Stimulated activated CD4-positive, alpha-beta T cell treated with anti-CD3 and anti-CD28 coated beads, Interleukin-1b, Interleukin-23, amount 100 ng/mL, for 1 hour (primary cell): ENCODE measurements at places on chromosomes 2 and 18.

DNA sequence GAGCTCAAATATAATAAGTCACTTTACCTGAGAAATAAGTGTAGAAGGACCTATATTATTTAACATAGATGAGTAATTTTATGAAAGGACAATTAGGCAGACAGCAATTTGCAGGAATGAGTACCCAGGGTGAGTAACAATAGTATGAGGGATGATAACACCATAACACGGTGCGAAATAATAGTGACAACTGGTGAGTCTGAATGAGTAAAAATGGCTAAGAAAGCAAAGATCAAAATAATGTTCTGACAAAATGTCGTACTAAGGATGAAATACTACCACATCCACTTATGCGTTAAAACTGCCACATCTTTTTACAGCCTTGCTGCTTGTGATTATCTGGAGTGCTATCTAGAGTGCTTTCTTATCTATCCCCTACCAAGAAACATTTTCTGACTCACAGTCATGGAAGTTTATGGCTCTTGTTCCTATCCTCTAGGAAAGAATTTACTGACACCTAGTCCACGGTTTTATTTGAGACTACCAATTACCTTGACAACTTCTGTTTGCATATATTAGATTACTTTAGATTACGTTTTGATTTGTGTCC is 929.7 kb downstream of the LRP1B start:
- no peak for DNase-seq

DNA sequence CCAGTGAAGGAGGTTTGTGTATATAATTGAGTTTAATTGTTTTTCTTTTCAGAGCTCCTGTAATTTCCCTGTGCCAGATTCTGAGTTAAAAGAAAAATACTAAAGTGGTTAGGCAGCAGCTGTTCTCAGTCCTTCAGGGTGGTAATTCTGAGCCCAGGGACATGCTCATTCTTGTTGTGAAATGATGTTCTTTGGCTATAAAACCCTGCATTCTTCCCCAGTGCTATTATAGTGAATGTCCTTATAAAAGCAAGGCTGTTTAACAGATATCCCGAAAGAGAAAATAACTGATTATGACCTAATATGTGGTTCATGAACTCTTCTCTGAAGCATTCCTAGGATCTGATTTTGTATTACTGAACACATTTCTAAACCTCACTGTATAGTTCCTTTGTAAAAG is 34.0 kb downstream of the ADAM23 start:
- DNase-seq, result no peak

- no peak for DNase-seq
Observed at GRCh38 chr2:595831-596592, 81.2 kb downstream of the TMEM18 start.

- DNase-seq, result no peak
Observed at GRCh38 chr2:138356178-138356577, 145.4 kb upstream of the SPOPL start.

- DNase-seq, result no peak
Observed at GRCh38 chr2:184308706-184309105, 289.6 kb upstream of the ZNF804A start.

- DNase-seq, result no peak
Observed at GRCh38 chr2:17793296-17793695, 23.0 kb upstream of the MSGN1 start.

- DNase-seq, result no peak
Observed at GRCh38 chr2:109126501-109126860, 2.5 kb upstream of the SH3RF3 start.

DNA sequence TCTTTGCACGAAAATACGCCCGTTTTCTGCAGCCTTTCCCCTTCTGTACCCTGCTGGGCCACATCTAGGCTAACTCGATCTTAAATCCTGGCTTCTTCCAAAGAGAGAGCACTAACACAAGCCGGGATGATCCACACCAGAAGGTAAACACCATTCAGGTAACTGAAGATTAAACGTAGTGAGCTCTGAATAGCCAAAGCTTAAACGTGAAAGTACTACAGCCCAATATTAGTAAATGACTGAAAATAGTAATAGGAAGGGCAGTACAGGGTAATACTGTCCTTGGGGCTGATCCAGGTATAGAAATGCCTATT is 422 bp upstream of the MRPL53 start:
- DNase-seq, result no peak

DNA sequence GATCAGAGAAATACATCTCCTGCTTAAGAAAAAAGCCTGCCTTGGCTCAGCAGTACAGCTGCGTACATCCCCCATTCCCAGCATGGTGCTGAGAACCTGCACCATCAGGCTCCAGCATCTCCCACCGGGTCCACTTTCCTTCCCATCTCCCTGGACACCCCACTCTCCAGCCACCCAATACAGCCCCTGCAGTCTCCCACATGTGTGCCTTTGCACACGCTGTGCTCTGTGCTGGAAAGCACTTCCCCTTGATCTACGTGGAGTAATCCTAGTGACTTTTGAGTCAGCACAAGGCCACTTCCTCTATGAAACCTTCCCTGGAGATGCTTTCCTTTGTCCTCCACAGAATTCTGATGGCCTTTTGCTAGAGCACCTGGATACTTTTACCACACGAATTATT is 17.0 kb downstream of the STAT1 start:
- DNase-seq, result no peak

DNA sequence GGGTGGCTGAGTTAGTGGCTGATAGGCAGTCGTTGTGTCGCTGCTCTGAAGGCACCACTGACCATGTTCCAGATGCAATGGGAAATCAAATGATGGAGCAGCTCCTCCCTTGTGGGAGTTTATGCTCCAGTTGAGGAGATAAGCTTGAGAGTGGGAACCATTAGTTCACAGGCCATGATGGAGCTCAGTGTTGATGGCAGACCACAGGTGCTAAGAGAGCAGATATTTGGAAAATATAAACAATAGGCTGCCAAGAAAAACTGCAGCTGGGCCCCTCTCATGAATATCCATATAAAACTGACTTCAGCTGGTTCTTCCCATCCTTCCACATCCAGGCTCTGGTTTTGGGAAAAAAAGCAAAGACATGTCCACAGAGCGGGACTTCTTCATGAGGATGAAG is 63.1 kb downstream of the EPAS1 start:
- no peak for DNase-seq

DNA sequence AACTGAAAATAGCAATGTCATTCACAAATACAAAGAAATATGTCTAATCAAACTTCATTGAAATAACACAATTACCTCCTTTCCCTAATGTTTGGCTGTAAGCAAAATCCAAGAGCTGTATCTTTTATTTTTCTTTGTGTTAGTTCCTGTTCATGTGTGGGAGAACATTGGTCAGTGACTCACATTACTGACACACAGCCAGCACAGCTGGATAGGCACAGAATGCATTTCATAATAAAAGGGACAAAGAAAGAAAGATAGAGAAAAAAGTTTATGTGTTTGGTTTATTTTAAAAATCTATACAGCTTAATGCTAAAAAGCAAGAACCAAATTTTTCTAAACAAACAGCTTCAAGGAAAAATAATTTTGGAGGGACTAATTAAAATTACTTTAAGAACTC is 185.6 kb upstream of the COL3A1 start:
- DNase-seq, result no peak

- DNase-seq, result no peak
Observed at GRCh38 chr2:225797394-225797793, 397.9 kb downstream of the NYAP2 start.

- DNase-seq, result no peak
Observed at GRCh38 chr2:232339121-232340081, 39.1 kb upstream of the ALPP start.

- no peak for DNase-seq
Observed at GRCh38 chr2:233233618-233234230, 17.7 kb upstream of the ATG16L1 start.

DNA sequence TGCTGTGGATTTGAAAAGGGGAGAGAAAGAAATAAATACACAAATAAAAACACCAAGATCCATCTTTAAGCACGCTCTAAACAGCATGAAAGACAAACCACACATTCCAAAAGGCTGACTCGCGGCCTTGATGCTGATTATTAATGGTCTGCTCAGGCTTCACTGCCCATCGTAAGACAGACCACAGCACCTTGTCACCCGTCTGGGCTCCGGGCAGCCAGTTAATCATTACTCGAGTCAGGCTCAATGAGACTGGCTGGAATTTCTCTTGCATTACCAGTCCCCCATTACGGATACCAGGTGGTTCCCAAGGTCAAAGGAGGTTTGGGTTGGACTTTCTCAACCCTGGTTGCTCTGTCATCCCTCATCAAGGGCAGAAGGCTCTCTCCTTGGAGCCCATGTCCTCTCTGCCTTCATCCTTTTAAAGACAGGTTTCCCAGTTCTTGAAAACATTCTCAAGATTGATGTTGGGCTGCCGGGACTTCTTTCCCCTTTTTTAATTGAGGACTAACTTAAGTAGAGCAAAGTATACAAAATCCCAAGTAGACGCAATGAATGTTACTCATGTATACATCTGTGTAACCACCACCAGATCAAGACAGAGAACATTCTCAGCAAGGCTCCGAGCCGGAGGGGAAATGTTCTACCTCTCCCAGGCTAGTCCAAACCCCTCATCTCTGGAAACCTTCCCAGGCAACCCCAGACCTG is 8.1 kb downstream of the SMAD7 start:
- DNase-seq, result no peak

DNA sequence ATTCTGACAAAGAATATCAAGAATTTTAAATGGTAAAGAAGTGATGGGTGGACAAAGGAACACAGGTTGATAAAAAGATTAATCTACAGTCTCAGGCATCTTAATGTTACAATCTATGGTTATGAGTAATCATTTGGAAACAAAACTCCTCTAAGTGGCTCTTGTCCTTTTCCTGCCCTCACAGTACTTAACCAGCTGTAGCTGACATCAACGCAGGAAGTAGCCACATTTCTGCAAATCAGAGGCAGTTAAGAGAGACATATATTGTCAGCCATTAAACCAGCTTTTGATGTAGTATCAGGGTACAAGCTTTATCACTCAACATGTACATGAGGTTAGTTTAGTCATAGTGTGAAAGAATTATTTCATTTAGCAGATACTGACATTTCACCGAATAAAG is 244.6 kb downstream of the NR4A2 start:
- no peak for DNase-seq

- DNase-seq, result no peak
Observed at GRCh38 chr2:70891572-70892357, 43.9 kb upstream of the ATP6V1B1 start.

- no peak for DNase-seq
Observed at GRCh38 chr2:37623971-37624900, 47.2 kb downstream of the CDC42EP3 start.

DNA sequence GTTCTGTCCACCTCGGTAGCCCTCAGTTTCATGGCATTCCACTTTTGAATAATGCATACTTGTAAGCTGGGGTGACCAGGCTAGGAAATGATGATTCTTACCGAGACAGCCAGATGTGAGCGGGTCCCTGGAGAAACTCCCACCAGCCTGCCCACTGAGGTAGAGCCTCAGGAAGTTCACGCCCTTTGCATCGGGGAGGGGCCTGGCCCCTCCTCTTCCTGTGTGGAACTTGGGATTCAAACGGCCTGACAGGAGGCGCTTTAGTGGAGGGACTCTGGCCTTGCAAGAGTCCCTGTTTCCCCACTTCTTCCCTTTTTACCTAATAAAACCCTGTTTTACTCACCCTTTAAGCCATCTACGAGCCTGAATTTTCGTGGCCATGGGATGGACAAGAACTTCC is 44.6 kb downstream of the MRO start:
- no peak for DNase-seq

DNA sequence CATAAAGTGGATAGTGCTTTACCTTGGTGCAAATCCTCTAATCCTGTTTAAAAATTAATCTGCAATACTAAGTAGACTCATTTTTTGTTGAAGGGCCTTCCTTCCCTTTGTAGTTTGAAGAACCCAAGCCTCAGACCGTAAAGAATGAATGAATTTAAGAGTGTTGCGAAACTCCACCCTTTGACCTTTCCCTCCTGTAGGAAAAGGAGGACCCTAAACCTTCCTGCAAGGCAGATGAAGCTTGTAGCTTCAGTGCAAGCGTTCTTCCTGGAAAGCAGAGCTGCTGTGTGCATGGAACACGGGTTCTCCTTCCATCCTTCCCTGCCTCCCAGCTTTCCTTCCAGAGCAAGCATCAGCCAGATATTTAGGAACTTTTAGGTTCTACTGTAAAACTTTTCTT is 1.7 kb downstream of the IMPA2 start:
- no peak for DNase-seq

- DNase-seq, result no peak
Observed at GRCh38 chr2:10985260-10985659, 73.5 kb downstream of the KCNF1 start.

- no peak for DNase-seq
Observed at GRCh38 chr18:55284614-55285013, 303.4 kb downstream of the TCF4 start.

DNA sequence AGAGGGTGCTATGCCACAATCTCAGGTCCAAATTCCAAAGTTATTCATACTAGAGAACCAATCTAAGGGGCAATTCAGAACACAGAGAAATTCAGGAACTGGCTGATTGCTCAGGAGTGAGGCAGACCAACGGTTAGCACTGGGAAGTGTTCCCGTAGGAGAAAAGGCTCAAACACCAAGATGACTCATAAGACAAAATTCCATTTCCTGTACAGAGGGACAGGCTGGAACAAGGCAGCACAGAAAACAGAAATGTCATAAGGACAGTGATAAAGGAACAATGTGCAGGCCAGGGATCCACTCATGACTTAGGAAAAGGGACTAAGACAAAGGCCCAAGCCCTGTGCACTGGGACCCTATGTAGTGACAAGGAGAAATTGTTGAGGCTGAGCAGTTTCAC is 54.2 kb downstream of the PDE1A start:
- DNase-seq, result no peak

GRCh38 chr2:48530033-48530811 is at the start of gene STON1:
Gene STON1 (plus strand): TSS chr2:48530154. CDS start chr2:48580634, 50,480 bp downstream.
- DNase-seq, result no peak

DNA sequence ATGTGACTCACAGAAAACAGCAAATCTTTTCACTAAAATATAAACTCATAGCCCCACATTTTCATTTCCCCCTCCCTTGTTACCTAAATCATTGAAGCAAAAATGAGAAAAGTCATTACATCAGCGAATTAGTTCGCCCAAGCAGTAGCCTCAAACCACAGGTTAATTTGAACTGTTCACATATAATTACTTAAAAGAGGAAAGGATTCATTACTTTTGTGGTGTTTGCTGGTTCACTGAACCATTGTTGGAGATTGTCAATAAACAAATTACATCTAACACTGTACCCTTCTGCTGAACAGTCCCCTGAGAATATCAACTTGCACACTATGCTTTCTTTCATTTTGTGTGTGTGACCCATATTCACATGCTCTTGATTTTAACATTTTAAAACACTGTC is 238.7 kb downstream of the ERBB4 start:
- no peak for DNase-seq

GRCh38 chr2:109690822-109691541 is 76.8 kb downstream of the SOWAHC start:
- no peak for DNase-seq

DNA sequence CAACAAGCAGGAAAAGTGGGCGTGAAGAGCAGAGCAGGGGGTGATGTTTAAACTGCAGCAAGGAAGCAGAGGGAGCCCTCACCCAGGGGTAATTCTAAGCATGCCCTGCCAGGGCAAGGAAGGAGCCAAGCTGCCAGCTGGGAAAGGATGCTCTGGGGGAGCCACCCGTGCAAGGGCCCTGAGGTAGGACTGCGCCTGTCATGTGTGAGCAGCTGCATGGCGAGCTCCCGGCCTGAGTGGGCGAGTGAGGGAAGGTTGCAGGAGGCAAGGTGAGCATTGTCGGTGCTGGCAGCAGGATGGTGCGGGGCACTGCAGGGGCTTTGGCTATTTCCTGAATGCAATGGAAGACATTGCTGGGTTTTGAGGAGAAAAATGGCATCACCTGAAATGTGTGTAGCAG is 107.2 kb downstream of the COPS8 start:
- no peak for DNase-seq

- no peak for DNase-seq
Observed at GRCh38 chr2:124874219-124874618, 849.1 kb downstream of the CNTNAP5 start.
